Activated effector memory CD4-positive, alpha-beta T cell treated with anti-CD3 and anti-CD28 coated beads, Interleukin-2, amount 50 U/mL, for 16 hours (primary cell): ENCODE measurements at places on chromosomes 11 and 22.

DNA sequence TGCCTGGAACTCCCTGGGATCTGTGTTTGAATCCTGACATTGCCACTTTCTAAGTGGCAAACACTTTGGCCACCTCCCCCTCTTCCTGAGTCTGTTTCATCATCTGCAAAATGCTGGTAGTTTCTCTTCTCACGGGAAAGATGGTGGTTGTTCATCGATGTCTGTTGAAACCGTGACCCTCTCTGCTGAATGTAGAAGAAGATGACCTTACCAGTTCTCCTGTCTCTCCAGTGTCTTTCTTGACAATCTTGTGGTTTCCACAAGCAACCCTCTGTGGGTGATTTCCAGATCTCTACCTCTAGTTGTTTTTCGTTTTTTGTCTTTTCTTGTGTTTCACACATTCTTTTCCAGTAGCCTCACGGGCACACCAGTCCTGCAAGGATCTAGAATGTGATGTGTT, 27.5 kb downstream of the ZBTB16 start:
- DNase-seq = no peak

DNA sequence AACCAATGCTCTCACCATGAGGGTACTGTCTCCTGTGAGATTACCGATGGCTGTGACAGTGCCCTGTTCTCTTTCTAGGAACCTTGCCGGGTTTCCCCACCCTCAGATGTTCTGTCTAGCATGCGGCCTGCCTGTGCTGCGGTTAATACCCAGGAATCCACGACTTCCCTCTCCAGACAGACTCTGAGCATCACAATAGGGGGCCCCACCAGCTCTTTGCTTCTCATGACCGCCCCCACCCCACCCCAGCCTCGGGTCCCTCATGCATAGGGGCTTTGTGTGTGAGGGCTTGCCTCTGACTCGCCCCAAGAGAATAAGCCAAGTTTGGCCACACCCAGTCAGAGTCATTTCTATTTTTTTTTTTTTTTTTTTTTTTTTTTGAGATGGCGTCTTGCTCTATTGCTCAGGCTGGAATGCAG, 10.3 kb downstream of the PARVG start:
- DNase-seq = peak; percentile 71

DNA sequence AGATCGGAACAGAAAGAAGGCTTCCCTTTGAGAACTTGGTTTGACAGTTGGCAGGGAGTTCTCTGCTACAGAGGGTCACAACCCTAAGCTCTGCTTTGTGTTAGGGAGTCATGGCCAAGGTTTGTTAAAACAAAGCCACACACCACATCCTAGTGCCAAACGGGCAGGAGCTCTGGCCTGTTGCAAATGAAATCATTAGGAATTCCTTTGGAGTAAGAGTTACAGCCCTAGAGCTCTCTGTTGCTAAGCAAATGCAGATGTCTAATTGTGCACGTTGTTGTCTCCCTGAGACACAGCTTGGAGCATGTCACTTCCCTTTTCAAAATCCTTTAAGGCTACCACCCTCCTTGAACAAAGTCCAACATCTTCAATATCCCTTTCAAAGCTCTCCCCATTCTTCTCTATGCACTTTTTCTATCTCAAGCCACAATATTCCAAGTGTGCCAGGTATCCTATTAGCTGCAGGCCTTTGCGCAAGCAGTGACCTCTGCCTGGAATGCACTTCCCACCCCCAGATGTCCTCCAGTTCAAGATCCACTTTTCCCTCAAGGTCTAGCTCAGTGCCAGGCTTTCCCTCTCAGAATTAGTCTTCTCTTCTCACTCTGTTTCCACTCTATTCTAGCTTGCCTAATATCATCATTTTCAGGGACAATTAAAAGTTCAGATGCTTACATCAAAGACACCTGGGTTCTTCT, 253.7 kb upstream of the POU2AF2 start:
- no peak for DNase-seq

DNA sequence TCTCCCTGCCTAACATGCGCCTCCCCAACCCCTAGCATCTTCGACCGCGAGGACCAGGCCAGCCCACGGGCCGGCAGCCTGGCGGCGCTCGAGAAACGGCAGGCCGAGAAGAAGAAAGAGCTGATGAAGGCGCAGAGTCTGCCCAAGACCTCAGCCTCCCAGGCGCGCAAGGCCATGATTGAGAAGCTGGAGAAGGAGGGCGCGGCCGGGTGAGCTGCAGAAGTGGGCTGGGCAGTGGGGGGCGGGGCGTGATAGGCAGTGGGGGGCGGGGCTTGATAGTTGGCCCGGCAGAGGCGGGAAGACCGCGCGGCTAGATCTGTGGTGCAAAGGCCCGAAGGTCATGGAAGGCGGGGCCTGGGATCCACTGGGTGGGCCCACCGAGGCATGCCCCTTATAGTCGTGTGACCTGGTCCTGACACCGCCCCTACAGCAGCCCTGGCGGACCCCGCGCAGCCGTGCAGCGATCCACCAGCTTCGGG, 8.7 kb downstream of the SELENOM start:
- DNase-seq = no peak

GRCh38 chr11:121323046-121323607, 30.6 kb downstream of the SC5D start:
- no peak for DNase-seq

DNA sequence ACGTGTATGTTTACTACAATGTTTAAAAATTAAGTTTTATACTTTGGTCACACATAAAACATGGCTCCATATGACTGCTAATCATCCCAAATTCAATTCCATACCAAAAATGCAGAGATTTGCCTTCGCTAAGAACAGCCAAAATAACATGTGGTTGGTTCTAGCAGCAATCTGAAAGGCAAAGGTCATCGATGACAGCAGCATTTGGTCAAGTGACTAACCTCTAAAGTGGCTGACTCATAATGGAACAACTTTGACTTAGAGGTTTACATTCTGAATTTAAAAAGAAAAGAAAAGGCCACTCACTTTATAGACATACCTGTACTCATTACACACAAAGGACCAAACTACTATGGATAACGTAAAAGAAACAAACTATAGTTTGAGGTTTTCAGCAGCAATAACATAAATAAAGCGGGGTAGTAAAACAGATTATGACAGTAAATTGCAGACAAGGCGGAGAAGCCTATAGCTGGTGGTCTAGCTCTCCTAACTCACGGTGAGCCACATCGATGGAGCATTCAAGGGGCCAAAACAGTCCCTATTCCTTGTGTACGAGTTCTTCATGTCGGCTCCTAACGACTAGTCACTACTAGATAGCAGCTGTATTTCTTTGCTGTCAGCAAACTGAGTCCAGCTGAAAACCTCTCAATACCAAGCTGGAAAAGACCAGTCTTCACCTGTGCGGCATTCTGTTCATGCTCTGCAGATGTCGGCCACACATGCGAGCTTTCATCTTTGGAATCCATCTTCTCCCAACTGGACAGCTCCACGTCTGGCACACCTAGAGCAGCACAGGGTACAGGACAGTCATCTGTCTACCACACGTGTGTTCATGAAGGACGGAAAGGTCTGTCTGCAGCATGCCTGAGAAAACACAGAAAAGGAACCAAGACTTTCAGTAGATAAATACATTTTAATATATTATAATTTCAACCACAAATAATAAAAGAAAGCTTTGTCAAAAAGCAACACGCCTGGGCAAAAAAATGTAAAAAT, 42.1 kb downstream of the PRDM10 start:
- no peak for DNase-seq

GRCh38 chr22:30422481-30423300, 2.9 kb upstream of the MTFP1 start:
- DNase-seq = peak; percentile 75
